HFFc6 (cell line): ENCODE measurements at places on chromosomes 7 and 10. TPM values are rescaled to one million over a fixed set of nuclear protein-coding genes. Genes with fewer than 3 reads are reported as not detected.

GRCh38 chr7:24653316-24654085, 80.2 kb downstream of the PALS2 start:
- no peak for DNase-seq

- no peak for DNase-seq
Measured at GRCh38 chr7:150580638-150581394, 13.6 kb downstream of the GIMAP4 start.

DNA sequence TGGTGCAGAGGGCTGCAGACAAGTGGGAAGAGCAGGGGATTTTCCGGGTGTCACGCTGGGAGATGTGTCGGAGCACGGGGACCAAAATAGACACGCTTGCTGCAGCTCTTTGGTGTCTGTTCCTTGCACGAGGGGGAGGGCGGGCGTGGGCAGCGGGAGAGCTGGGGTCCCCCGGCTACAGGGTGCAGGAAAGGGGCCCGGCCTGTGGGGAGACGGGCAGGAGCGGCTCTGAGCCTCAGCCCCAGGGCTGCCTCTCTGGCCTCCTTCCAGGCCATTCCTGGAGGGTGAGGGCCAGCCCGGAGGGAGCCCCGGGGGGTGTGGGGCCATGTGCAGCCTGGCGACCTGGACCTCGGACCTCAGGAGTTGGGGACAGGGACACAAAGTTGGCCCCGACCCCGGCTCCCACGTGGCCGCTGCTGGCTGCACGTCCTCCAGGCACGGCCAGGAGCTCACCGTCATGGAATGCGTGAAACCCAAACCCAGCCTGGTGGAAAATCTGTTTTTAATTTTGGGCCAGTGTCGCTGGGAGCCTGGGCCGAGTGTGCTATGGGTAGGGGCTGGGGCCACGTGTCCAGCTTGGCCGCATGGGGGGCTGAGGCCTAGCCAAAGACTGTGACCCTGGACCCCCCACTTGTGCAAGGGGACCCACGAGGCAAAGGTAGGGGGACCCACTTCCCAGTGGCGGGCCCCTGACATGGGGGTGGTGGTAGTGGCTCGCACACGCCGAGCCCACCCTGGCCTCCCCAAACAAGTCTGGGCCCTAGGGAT, 6.6 kb downstream of the TTYH3 start:
- peak; percentile 77 for DNase-seq

GRCh38 chr10:89118091-89118490, 89.0 kb downstream of the CH25H start:
- peak; percentile 65 for DNase-seq

- no peak for DNase-seq
Measured at GRCh38 chr10:115996031-115996430, 277.0 kb downstream of the GFRA1 start.

DNA sequence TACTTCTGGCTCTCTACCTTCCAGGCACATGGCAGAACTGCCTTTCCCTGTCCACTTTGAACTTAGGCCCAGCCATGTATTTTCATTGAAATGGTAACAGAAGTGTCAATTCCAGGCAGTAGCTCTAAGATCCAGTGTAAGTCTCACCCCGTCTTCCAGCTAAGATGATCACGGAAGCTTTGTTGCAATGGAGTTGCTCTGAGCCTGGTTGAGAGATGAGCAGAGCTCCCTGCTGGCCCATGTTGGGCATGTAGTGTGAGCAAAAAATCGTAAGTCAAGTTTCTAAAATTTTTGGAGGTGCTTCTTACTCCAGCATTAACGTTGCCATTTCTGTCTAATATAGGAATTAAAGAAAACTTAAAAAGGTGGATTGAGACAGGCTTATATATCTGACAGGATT, 274.4 kb downstream of the IPMK start:
- no peak for DNase-seq

DNA sequence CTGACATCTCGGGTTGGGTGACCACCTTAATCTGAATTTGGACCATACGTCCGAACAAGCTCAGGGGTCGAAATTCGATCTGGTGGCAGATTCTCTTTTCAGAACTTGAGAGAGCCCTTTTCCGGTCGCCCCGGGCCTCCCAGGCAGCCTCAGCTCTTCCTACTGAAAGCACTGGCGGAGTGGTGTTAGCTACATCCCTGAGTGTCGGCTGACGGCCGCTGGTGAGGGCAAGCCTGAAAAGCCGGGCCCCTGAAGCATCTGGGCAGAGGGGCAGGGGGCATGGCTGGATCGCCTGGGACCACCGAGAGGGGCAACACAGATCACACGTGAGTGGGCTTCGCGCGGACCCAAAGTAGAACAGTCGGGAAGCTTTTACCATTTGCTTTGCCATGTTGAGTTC, 116.1 kb downstream of the SMURF1 start:
- no peak for DNase-seq

DNA sequence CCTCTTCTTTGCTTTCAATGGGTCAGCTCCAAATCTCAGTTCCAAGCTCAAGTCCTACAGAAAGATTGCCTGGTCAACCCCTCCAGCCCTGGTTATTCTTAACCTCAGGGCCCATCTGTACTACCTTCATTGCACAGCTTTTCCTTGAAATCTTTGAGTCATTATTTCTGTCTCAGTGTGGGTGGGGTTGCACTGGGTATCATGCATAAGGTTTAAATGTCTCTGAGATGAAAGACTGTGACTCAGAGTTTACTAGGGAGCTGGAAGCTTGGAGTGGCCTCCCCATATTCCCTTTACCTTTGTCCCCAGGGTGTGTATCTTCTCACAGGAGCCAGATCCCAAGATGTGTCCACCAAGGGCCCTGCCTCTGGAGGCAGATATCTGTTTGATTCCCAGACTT, 3.3 kb upstream of the OR6V1 start:
- no peak for DNase-seq

DNA sequence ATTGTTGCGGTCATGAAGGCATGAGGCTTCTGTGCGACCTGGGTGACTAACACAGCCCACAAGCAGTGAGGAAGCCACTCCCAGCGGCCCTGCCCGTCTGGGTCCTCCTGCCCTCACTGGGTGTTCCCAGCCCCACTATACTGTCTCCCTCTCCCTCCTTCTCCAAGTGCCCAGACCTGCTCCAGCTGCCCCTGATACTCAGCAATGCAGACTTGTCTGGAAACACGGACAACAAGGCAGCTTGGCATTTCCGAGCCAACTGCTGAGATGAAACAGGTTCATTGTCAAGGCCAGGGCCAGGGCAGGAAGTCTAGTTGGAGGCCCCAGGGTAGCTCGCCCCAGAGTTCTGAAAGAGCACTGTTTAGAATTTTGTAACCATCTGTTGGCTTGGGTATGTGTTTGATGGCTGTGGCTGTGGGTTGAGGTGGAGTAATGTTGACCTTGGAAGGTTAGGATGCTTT, 95.7 kb downstream of the RBM20 start:
- DNase-seq, result no peak

- no peak for DNase-seq
Measured at GRCh38 chr7:89714131-89714530, 440.1 kb upstream of the STEAP1 start.

GRCh38 chr7:49150486-49150885, 226.1 kb downstream of the CDC14C start:
- no peak for DNase-seq

- DNase-seq, result no peak
Measured at GRCh38 chr10:31593124-31593523, 274.1 kb downstream of the ZEB1 start.

DNA sequence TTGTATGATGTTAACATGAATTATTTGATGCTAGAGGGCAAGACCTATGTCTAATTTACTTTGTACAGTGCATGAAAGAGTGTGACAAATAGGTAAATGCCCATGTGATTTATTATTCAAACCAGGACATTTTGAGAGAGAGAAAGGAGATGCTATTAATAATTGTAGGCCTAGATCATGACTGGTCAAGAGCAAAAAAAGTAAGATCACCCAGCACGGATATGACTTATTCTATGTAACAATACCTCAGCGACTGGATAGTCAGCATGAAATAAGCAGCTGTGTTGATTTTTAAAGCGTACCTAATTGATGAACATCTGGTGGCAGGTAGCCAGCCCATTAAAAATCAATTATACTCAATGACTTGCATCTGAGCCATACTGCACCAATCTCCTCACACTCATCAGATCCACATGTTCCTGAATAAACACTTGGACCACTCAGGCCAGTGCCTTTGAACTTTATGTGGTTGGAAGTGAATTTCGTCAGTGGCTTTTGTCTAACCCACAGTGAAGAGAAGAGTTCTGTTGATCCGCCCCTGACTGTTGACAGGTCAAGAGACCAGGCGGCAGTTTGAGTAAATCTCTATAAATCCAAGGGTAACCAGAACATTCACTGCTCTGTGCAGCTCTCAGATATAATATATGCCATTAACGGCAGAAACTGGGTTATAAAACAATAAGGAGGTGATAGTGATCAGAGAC, 435.3 kb downstream of the MDFIC start:
- peak; percentile 86 for DNase-seq

DNA sequence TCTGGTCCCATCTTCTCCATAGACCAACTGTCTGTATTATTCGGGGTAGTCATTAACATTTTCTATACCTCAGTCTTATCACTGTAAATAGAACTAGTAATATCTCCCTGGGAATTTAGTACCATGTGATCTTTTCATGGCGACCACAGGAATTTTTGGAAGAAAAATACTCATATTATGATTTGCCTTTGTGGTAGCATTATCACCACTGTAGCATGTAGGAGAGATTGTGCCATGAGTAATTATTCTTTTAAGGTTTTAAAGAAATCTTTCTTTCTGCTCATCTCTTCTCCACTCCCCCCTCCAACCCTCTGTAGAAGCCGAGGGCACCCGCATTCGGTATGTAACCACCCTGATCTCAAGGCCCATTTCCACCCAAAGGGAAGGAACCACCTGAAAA, 25.0 kb downstream of the ZNF365 start:
- DNase-seq, result peak; percentile 51

- no peak for DNase-seq
Measured at GRCh38 chr7:87784424-87784823, 91.7 kb downstream of the SLC25A40 start.

DNA sequence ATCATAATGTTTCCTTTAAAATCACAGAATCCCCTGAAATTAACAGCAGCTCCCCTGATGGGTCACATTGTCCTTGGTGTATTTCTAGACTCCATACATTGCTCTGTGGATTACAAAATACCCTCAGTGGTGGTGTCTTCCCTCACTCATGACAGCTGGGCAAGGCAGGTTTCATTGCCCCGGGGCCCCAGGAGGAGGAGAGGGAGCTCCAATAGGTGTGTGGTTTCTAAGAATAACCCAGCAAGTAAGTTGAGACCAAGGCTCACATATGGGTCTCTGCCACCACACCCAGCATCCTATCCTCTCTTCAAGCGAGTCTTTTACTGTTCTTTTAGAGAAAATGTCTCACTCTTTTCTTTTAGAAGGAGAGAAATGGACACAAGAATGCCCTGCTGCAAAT, 63.6 kb downstream of the PKD1L1 start:
- no peak for DNase-seq

GRCh38 chr10:49152663-49153062, 18.8 kb upstream of the FAM170B start:
- no peak for DNase-seq

DNA sequence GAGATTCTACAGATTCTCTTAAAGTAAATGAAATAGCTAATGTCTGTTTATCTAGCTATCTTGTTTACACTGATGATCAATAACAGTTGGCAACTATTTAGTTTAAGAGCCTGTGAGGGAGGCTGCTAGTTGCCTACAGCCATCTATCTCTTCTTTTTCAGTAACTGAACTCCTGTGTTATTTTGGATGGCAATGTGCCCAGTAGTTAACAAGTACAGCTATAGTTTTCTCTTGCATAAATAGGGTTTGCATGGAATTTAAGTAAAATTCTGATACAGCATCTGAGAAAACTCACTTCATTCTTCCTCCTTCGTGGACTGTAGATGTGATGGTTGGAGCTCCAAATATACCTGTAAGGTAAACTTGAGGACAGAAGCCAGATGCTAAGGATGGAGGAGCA, 219.5 kb upstream of the POT1 start:
- no peak for DNase-seq

DNA sequence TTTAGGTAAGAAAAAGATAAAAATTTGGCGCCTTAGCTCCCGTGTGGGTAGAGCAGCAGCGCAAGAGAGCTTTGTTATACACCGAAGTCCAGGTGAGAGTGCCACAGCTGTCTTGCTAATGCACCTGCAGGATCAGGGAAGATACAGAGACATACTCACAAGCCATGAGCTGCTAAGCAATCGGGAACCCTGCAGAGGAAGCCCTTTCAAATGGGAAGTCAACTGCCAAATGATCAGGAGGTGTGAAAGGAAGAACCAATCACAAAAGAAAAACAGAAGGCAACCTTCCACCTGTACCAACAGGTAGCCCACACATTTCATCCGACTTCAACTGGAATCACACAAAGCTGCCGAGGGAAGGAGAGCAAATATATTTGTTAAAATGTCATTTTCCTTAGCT, 610.5 kb upstream of the PFKP start:
- no peak for DNase-seq

DNA sequence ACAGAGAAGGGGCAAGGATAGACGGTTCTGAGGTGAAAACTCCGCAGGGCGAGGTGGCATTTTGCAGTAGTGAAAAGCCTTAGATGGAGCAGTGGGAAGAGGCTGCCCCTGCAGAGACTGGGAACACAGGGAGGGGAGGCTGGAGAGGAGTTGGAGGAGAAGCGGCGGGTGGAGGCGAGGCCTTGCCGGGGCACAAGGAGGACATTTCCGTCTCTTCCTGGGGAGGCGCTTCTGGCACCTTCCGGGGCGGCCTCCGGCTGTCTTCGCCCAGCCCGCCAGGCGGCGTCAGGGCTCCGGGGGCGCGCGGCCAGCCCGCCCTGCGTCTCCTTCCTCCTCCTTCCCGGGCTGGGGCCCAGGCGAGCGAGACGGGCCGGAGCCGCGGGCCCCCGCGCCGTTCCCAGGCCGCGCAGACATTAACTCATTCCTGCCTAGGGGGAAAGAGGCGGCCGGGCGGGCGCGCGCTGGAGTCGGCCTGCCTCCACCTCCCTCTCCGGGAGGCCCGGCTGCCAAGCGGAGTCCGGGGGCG, 42.7 kb downstream of the LDB3 start:
- peak; percentile 86 for DNase-seq

The VWC2 gene
- not detected in 3 replicates for total RNA-seq

The METTL27 gene
- total RNA-seq, result 2.9 to 6.5 TPM (median 3.9 TPM) in 3 replicates

The BMPR1A gene
- 45.3 to 47.3 TPM (median 47.2 TPM) in 3 replicates for total RNA-seq

The GOLGA7B gene
- total RNA-seq, result not detected in 3 replicates

The OR2A1 gene
- total RNA-seq, result not detected in 3 replicates

The ZCWPW1 gene
- total RNA-seq, result 0.94 to 2.1 TPM (median 1.8 TPM) in 3 replicates

The FKBP9 gene
- total RNA-seq, result 199 to 269 TPM (median 222 TPM) in 3 replicates

The PTER gene
- total RNA-seq, result 0.48 to 3.1 TPM (median 0.61 TPM) in 3 replicates

The NRF1 gene
- 7.7 to 11.1 TPM (median 10.1 TPM) in 3 replicates for total RNA-seq

The PYROXD2 gene
- total RNA-seq, result 7.6 and 10.2 TPM in 2 replicates

The PCLO gene
- 0.68 and 1.6 TPM in 2 replicates for total RNA-seq
